ENCODE measurements at places on chromosomes 5 and 9. TPM values are rescaled to one million over a fixed set of nuclear protein-coding genes. Genes with fewer than 3 reads are reported as not detected.

DNA sequence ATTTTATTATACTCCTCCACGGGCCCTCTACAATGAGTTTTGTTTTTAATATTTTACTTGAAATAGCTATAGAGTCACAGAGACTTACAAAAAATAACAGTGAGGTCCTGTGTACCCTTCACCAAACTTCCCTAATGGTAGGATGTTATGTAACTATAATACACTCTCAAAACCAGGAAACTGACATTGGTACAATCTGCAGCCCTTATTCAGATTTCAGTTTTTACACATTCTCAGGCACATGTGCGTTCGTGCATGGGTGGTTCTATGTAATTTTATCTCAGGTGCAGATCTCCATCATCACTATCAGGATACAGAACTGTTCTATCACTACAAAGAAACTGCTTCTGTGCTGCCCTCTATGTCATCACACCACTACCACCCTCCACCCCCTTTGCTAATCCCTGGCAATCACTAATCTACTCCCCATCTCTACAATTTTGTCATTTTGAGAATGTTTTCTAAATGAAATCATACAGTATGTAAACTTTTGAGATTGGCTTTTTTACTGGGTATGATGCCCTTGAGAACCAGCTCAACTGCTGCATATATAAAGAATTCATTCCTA, 16.4 kb downstream of the RAB14 start:
- DNase-seq, result no peak

IL7R gene
- polyA plus RNA-seq, result 8.6 TPM

- no peak for DNase-seq
Measured at GRCh38 chr9:126397056-126397455, 70.4 kb downstream of the MVB12B start.

GRCh38 chr9:35757226-35757891, 3.3 kb upstream of the MSMP start:
- DNase-seq, result no peak

DNA sequence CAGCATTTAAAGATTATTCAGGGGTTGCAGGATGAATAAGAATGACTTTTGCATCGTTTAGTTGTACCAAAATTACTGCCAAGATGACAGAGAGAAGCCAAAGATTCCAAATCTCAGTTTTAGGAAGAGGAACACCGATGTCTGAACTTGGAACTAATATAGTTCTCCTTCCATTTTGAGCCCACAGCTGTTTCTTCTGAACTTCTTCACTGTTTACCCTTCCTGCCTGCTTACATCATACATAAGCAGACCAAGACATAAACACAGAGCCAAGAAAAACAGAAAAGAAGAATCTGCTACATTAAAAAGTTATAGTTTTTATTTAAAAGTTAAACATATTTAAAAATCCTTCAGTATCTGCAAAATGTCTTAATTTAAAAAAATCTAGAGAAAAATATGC, 146.9 kb upstream of the RAPGEF1 start:
- no peak for DNase-seq

- DNase-seq, result no peak
Measured at GRCh38 chr5:149128023-149128875, 13.0 kb upstream of the ABLIM3 start.

FOXD4L6 gene
- polyA plus RNA-seq, result not detected

Data from right lung (tissue), 10 donors.